ENCODE measurements at places on chromosomes 13 and 19.

DNA sequence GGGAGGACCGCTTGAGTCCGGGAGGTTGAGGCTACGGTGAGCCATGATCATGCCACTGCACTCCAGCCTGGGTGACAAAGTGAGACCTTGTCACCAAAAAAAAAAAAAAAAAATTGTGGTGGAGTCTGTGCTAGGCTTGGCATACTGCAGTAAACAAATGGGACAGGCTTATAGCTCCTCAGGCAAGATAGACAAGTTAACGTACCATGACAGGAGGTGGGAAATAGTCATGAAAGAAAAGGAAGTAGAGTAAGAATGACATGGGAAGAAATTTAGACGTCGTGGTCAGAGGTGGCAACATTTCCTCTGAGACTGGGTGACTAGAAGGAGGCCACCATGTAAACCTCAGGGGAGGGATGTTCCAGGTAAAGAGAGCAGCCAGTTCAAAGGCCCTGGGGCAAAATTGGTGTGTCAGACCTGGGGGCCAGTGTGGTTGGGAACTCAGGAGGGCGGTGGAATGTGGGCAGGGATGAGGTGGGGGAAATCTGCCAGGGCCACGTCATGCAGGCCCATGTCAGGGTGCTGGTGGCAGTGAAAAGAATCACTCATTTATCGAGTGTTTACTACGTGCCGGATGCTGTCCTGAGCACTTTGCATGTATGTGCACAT lies 5.6 kb downstream of the SNRPA start:
- DNase-seq: no peak

- no peak for DNase-seq
Measured at GRCh38 chr13:111210544-111211469, 95.7 kb downstream of the ARHGEF7 start.

GRCh38 chr19:11020982-11021759 lies 60.3 kb downstream of the SMARCA4 start:
- no peak for DNase-seq

DNA sequence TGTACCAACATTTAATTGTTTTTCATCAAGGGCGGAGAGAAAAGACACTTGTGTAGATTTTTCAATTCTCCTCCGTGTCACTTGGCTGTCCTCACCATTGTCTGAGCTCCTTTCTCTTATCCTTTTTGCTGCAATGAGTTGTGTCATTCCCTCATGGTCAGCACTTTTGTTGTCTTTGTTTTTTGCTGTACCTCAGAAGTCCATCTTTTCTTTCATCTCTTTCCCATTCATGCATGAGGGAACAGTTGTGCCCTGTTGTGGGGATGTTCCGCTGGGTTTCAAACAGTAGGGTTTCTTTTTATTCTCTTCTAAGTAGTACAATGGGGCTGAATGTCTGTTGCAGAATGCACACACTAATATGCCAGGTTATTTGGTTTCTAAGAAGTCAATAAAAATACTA lies 222.6 kb downstream of the TM9SF2 start:
- no peak for DNase-seq

GRCh38 chr13:34567597-34567996 lies 374.5 kb upstream of the NBEA start:
- DNase-seq: no peak

DNA sequence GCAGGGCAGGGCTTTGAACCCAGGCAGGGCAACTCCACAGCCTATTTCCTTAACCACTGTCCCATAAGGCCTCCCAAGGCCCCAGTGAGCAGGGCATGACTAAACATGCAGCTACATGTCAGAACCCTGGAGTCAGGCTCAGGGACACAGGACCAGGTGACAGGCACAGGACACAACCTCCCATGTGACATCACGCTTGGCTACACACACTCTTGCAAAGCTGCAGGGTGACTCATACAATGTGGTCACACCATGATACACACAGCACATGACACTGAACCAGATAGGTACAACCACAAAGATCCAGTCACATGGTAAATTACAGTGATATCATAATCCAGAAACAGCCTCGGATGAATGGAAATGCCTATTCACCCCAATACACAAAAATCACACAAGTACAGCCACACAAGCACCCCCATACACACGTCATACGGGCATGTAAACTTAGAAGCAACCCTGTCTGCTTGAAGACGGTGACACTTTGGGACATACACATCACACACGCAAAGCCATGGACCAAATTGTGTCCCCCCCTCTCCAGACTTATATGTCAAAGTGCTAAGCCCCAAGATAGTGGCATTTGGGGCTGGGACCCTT lies 14.5 kb downstream of the KLK4 start:
- no peak for DNase-seq

- no peak for DNase-seq
Measured at GRCh38 chr19:50794074-50794875, 4.1 kb downstream of the ACP4 start.

- no peak for DNase-seq
Measured at GRCh38 chr13:43936647-43937046, 56.9 kb downstream of the LACC1 start.

GRCh38 chr19:16330368-16330801 lies 5.8 kb downstream of the KLF2 start:
- DNase-seq: peak; percentile 62

- no peak for DNase-seq
Measured at GRCh38 chr19:9913237-9914000, 22.9 kb downstream of the OLFM2 start.

DNA sequence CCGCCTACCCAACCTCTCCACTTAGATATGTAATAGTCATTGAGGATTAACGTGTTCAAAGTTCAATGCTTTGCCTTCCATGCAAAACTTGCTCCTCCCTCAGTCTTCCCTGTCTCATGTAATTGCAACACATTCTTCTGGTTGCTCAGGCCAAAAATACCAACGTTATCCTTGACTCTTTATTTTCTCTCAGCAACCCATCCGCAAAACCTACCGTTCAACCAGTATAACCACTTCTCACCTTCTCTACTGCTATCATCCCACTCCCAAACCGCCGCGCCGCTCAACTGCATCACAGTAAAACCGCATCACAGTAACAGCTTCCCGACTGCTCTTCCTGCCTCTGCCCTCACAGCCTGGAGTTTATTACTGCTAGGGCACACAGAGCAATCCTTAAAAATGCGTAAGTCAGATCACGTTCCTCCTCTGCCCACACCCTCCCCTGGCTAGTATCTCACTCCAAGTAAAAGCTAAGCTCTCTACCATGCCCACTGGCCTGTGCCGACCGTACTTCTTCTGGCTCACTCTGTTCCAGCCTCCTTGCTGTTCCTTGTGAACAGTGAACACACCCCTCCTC lies 8.2 kb downstream of the MTIF3 start:
- DNase-seq: no peak

- no peak for DNase-seq
Measured at GRCh38 chr13:49418206-49418605, 25.7 kb downstream of the CAB39L start.

- DNase-seq: no peak
Measured at GRCh38 chr13:88526186-88526852, 855.1 kb downstream of the SLITRK5 start.

- DNase-seq: no peak
Measured at GRCh38 chr19:7676854-7677253, at the start of gene MCEMP1. MCEMP1 (plus strand) TSS chr19:7677090; CDS start chr19:7677121, 31 bp downstream.

DNA sequence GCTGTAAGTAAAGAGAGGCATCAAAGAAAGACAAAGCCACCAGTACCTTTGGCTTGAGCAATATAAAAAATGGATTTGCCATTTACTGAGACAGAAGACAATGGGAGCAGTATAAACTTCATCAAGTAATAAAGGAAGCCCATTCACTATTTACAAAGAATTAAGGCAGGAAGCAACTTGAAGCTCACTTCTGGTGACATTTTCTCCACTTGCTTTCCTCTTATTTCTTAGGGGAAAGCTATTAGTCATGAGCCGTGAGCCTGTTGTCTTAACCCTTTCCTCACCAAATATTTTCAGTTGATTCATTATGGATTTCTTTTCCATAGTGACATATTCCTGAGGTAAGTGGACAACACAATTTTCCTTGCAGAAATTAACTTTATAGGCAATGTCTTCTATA lies 156.8 kb downstream of the DNAJC3 start:
- no peak for DNase-seq

- no peak for DNase-seq
Measured at GRCh38 chr13:35549481-35549880, 73.0 kb upstream of the MAB21L1 start.

DNA sequence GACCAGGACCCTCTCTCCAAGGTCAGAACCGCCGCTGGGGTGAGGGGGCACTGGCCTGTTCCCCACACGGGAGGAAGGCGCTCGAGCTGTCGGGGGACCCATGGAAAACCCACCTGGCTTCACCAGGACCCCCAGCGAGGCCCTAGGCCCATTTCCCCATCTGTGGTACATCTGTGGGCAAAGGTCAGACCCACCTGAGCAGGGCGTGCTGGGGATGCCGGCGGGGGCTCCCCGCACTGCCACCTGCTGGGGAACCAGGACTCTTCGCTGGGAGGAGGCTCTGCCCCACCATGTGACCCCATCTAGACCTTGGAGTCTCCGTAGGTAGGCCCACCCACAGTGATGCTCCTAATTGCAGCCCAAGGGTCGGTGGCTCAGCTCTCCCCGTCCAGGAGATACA lies 511 bp downstream of the WDR88 start:
- DNase-seq: no peak

DNA sequence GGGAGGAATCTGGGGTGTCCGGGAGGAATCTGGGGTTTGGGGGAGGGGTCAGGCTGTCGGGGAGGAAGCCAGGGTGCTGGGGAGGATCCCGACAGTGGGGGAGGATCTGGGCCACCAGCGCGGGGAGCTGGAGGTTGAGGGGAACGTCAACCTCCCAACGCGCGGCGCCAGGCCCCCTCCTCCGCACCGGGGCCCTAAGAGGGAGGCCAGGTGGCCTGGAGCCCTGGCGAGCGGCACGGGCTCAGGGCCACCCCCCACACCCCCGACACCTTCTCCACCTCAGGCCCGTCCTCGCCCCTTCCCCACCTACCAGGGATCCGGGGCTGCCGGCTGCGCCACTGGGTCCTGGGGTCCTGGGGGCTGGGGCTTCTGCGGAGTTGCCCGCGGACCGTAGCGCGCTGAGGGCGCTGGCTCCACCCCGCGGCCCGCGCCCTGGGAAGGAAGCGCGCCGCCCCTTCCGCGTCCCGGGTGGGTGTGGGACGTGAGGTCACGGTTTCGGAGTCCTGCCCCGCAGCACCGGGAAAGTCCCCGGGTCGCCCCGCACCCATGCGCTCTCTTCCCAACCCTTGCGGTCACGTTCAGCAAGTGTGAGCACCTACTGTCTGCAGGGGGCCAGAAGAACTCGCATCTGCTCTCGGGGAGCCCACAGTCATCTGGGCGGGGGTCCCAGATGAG lies at the start of gene TICAM1:
Gene TICAM1 (minus strand): TSS at position 409 of the 675 bp plus-strand sequence. CDS start 13,335 bp downstream, outside the sequence.
- DNase-seq: peak; percentile 52

- no peak for DNase-seq
Measured at GRCh38 chr19:15820646-15821045, 5.2 kb upstream of the OR10H1 start.

GRCh38 chr19:18385675-18386542 lies at the start of gene GDF15:
GDF15 (plus strand) TSS chr19:18386158; CDS start chr19:18386190, 32 bp downstream.
- no peak for DNase-seq

- DNase-seq: no peak
Measured at GRCh38 chr13:21043898-21044297, 17.5 kb downstream of the LATS2 start.

DNA sequence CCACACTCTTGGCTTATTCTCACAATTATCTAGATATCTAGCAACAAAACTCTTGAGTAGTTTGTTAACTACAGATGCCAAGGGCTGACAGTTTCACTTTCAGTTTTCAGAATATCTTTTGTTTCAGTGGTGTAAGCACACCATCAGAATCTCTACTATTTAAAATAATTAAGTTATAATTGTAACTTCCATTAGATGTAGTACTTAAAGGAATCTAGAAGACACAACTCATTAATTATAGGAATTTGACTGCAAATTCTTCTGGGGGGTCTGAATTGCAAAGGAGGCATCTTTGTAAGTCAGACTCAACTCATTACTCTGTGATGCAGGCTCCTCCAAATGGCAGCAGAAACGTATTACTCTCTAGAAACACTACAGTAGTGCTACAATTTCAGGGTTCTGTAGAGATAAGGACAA lies 44.9 kb upstream of the USPL1 start:
- no peak for DNase-seq

DNA sequence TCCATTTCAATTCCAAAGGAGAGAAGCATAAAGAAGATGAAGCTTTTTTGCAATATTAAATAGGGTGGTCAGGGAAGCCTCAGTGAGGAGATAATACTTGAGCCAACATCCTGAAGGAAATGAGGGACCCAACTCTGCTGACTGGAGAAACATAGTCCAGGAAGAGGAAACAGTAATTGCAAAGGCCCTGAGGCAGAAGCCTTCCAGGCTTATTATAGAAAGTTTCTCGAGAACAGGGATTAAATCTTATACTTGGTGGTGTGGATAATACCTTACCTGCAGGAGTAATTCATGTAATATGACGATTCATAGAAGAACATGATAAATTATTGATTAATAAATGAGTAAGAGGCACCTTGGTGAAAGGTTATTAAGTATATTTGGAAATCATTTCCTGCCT lies 1.0 kb upstream of the RFC3 start:
- DNase-seq: no peak

DNA sequence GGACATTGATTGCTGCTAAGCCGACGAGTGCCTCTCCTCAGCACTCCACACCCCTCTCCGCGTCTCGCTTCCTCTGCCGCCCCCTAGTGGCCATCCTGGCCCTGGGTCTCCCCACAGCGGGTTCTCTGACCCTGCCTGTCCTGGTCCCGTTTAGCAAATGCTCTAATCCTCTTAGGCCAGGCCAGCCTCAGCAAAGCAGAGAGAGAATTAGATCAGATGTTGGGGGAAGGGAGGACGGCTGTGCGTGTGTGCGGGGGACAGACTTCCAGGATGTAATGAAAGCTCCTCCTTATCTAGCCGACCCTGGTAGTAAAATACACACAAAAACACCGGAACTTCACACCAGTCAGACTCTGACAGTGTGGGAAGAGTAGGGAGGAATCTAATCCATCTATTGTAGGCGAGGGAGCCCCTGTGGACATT lies 4.5 kb downstream of the TPRX2 start:
- DNase-seq: peak; percentile 88

- DNase-seq: no peak
Measured at GRCh38 chr19:4185413-4186086, 3.1 kb downstream of the ANKRD24 start.

DNA sequence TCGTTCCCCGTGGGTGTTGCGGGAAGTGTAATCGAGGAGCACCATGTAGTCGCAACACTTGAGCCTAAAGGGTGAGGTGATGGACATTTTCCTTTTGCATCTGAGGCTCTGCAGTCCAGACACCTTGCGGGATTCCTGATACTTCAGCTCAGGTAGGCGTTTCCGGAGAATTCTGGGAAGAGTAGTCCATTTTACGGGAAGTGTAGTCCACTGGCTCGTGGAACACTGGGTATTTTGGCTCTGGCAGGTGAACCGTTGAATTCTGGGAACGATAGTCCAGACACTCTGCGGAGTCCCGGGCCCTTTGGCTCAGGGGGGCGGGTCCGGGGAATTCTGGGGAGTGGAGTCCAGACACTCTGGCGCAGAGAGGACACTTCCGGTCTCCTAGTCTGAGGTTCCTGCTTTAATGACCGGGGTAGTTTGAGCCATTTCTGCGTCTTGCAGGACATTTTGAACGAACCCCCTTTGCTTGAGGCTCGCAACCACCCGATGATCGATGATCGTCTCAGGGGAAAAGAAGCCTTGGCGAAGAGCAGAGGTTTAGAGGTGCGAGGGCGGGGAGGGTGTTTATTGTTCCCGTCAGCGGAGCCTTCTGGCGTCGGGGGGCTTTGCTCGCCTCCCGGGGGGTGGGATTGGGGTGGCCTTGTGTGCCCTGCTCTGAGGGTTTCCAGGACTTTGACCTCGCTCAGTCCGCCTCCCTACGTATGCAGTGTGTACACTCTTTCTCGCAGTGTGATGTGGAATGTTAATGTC lies at the start of gene ZNF223:
Gene ZNF223 (plus strand): TSS at position 387 of the 753 bp plus-strand sequence. CDS start 3,141 bp downstream, outside the sequence.
- DNase-seq: no peak
